ENCODE measurements at places on chromosomes 4 and X.

- DNase-seq = no peak
These were observed 753.8 kb upstream of the PCDH7 start for GRCh38 chr4:29966386-29966785.

- no peak for DNase-seq
These were observed 85.2 kb upstream of the STS start for GRCh38 chrX:7062276-7062675.

DNA sequence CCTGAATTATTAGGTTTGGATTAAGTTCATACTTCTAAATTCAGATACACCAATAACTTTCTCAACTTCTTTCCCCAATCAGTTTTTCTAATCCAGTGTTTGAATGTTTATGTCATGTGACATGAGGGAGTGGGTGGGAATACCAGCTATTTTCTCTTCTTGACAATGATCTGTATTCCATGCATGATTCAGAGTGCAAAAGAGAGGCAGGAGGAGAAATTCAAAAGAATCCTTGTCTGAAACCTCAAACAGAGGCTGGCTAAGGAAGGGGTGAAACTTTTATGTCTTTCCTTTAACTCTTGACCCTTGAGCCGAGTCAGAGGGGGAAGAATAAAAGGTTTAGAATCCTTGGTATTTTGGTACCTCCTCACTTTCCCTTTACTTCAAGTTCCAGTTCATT, 544.7 kb downstream of the SPRY1 start:
- DNase-seq = peak; percentile 28

DNA sequence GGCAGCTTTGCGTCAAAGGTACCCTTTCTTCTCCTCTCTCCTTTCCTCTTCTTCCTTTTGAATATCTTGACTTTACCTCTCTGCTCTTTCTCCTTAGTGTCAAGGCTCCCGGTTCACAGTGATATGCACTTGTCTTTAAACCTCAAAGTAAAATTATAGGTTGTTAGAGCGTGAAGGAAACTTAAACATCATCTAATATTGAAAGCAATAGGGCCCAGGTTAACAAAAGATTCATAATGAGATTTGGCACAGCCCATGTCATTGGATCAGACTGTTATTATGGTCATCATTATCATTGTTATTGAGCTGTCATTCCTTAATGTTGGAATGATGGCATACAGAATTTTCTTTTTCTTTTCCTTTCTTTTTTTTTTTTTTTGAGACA, 32.5 kb downstream of the FTHL17 start:
- no peak for DNase-seq

DNA sequence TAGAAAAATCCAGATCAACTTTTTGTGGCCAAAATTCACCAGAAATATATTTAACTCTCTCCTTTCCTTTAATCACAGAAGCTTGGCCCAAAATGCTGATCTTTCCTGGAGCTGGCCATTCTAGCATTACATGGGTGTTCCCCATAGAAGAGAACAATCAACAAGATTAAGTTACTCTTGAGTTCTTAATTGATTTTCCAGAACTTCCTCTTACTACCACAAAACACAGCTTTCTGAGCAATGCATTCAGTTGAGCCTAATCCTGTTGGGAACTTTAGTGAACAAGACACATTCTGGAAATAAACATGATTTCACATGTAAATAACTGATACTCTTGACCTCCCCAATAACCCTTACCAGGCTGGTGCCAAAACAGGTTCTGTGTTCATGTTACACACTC, 45.4 kb upstream of the STIM2 start:
- DNase-seq = no peak

DNA sequence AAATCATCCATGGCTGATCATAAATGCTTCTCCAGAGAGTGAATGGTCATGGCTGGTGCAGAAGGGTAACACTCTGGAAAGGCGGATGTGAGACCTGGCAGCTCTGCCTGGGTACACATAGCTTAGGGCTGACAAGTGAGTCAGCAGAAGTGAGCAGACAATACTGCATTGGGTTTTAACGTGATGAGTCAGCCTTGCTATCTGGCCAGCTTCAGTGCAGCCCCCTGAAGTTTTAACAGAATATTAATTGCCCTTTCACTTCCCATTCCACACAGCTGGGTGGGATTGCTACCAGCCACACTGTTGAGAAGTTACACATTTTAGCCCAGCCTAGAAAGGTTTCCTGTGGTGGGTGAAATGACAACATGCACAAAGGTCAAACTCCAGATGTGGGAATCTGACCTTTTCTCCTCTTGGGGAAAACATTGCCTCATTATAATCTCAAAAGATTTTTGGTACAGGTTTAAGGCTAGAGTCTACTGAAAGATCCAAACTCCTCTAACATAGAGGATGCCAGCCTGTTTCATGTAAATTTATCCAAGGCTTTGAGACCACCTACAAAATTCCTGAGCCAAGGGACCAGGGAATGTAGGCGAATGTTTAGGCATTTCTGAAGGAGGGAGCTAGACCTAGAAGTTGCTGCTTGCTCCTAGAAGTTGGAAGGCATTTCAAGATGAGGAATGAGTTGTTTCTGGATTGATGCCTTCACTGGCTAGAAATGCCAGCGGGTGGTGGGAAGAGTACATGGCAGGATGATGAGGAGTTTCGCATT, 230.3 kb upstream of the PGRMC2 start:
- peak; percentile 83 for DNase-seq
